ENCODE measurements at places on chromosomes 2 and 18.

DNA sequence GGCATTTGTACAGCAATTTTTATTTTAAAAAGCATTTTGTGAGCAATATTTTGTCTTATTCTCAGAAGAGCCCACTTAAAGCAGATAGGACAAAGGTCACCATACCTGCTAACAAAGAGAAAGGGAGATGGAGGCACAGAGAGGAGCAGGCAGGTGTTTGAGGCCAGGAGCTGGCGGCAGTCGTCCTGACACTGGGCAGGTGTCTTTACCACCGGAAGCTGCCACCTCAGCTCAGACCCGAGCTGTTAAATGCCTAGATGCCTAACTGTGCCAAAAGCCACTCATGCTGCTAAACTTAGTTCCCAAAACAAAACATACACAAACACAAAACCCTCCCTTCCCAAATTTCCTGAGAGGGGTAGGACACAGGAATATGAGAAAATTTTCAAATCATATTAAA lies 120.9 kb downstream of the CNTNAP5 start:
- no peak for DNase-seq

DNA sequence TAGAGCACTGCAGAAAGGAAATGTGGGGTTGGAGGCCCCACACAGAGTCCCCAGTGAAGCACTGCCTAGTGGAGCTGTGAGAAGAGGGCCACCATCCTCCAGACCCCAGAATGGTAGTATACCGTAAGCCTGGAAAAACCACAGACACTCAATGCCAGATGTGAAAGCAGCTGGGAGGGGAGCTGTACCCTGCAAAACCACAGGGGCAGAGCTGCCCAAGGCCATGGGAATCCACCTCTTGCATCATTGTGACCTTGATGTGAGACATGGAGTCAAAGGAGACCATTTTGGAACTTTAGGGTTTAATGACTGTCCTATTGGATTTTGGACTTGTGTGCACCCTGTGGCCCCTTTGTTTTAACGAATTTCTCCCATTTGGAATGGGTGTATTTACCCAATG lies 75.3 kb upstream of the SERPINE2 start:
- DNase-seq: no peak

DNA sequence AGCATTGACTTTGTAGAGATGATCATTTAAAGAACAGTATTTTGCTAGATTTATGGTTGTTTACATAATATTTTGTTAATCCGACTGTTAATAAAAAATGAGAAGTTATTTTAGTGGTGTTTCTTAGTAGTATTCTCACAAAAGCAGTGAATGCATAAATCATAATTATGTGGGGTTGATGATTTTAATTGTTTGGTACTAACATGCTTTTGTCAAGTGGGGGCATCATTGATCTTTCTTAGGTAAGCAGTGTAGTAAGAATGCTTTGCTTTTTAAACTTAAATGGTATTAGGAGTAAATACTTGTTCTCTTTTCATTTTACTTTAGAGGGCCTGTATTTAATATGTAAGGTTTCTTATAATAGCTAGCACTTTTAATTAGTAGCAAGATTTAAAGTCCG lies 109.2 kb upstream of the OTX1 start:
- DNase-seq: no peak

- no peak for DNase-seq
Measured at GRCh38 chr2:176851889-176852483, 360.6 kb upstream of the HNRNPA3 start.

DNA sequence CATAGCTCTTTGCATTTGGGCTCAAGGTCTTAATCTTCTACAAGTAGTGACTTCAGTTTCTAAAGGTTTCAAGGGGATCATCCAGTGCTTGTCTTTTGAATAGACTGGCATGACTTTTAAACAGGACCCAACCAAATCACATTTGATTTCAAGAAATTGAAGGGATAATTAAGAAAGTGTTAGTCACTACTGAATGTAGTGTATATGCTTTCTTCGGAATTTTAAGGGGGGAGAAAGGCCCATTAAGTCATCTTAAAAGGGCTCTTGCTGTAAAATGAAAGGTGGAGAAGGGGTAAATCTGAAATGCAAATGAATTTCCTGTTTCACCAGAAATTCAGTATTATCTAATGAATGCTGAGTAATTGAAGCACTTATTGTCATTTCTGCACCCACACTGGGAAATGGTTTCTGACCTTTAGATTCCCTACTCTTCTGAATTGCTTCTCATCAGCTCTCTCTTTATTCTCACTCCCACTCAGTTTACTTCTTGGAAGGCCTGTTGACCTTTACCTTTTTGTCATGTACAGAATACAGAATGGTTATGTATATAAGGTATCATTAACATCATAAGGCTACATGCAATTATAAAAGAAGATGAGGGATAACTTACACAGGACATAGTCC lies 241.4 kb downstream of the SLC8A1 start:
- DNase-seq: no peak

GRCh38 chr2:135637456-135638087 lies 104.1 kb upstream of the UBXN4 start:
- DNase-seq: no peak

- no peak for DNase-seq
Measured at GRCh38 chr2:112256654-112257053, 1.8 kb upstream of the ZC3H8 start.

DNA sequence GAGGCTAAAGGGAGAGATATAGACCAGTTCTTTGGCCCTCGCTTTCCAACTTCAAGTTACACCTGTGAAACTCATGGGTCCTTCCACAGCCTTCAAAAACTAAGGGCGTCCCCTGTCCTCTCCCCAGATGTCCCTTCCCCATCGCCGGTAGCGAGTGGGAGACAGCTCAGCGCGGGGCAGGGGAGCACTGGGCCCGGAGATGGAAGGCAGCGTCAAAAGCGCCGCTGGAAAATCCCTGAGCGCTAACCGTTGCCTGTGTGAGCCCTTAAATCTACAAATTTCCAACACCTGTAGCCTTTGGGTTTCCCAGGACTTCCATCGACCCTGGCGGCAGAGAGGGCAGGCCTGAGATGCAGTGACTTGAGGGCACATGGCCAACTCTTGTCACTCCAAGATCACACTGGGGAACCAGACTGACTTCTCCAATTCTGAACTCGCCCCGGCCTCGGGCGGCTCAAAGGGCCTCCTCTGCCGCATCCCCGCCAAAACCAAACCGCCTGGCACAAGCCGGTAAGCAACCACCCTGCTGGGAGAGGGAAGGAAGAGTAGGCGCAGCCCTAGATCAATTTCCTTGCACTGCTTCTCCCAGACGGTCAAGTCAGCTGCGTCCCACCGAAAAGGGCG lies 879 bp upstream of the EPAS1 start:
- no peak for DNase-seq

DNA sequence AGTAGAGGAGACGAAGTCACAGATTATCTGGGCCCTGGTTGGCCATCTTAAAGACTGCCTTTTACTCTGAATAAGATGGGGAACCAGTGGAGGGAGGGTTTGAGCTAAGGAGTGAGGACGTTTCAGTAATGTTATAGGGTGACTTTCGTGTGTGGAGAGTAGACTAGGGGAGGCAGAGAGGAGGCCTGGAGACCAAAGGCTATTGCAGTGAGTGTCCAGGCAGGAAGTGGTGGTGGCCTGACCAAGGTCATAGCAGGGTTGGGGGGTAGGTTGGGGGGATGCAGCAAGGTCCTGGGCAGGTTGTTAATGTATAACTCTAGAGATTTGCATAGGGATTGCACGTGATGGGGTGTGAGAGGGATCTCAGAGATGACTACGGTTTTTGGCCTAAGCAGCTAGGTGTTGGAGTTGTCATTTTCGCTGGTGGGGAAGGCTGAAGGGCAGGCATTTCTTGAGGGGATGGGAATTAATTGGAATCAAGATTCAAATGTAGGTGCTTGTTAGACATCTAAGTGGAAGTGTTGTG lies 4.9 kb downstream of the CEP192 start:
- DNase-seq: no peak

- DNase-seq: no peak
Measured at GRCh38 chr2:53505826-53506225, 261.8 kb upstream of the CHAC2 start.

- no peak for DNase-seq
Measured at GRCh38 chr2:71772510-71773172, 319.3 kb downstream of the DYSF start.

- no peak for DNase-seq
Measured at GRCh38 chr2:203586696-203587095, 51.6 kb upstream of the RAPH1 start.

GRCh38 chr18:23867006-23867405 lies 147.5 kb upstream of the TTC39C start:
- DNase-seq: no peak

DNA sequence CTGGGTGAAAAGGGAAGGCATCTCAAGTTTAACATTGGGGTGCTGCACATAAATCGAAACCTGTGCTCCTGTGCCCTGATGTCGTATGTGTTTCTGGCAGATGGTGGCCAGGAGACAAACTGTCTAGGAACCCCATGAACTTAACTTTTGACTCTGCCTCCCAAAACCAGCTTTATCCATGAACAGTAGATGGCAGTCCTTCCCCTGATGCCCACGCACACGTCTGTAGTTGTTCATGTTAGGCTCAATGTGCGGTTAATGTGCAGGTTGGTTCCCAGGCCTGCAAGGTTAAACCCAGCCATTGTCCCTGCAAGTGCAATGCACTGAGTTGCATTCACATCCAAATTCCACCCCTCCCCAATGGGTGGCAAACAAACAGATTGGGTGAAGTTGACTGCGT lies 44.1 kb upstream of the SIX3 start:
- DNase-seq: no peak

DNA sequence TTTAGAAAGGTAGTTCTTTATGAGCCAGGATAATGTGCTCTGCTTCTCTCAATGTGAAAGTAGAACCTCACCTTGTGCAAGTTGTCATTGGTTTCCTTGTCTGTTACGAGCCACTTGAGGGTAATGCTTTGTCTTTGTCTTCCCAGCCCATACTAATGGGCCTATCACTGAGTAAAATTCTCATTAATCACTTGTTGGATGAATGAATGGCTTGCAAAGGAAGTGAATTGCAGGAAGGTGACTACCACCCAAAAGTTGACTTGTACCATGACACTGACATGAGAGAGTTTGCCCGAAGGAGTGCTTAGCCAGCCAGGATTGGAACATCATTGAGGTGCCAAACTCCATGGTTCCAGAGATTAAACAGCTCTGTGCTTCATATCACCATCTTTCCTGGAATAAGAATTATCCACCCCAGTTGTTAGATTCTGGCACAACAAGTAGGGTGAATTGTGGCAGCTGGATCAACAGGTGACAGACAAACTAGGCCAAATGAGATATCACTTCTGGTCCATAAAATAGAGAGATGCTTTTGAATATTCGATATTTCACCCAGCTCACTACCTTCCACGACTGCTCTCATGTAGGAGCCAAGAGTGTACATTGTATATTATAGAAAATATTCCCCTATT lies 20.5 kb upstream of the CD28 start:
- DNase-seq: no peak

DNA sequence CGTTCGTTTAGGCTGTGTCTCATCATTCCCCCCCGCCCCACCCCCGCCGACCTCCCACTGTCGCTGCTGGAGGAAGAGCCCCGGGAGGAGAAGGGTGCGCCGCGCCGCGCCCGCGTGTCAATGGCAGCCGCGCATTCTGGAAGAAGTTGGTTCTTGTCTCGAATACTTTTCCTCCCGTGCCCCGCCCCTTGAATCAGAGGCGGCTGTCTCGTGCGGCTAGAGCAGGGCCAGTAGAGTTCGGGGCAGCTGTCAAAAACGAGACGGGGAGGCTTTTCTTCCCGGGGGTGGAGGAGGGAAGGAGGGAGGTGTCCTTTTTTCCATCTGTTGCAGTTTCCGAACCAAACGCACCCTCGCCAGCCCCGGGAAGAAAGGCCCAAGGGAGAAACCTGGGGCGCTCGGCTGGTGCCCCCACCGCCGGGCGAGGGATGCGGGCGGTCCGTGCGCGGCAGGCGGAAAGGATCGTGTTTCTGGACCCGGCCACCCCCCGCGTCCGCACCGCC lies 410 bp upstream of the TGIF1 start:
- peak; percentile 62 for DNase-seq

- DNase-seq: no peak
Measured at GRCh38 chr18:32049393-32050171, 31.0 kb downstream of the RNF125 start.

- no peak for DNase-seq
Measured at GRCh38 chr2:146457221-146457620, 1387.6 kb upstream of the ACVR2A start.

DNA sequence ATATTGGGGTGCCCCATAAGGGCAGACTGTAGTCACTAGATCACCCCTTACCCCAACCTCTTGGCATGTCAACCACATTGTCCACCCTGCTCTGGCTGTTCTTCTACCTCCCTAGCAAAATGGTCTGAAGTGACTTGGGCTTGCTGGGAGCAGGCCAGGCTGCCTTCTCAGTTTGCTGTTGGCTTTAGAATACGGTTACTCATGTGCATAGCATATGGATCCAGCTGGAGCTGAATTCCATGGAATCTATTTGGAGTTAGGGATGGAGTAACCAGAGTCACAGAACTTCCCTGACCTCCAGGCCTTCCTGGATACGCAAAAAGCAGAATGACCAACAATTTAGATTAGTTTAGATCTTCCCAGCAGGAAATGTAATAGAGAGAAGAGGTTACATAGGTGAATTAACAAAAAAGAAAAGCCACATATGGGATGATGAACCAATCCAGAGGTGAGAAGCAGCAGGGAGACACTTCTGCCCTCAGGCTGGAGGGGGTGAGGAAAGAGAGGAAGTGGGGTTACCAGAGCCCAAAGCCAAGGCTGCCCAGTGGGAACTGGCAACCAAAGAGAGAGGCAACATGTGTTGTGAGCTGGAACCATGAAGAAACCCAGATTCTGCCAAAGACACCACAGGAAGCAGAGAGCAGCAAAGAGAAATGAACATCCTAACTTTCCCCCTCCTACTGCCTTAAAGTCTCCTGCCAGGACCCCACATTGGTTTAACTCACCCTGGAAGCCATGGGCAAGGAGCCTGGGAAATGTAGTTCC lies 26.1 kb downstream of the PKDCC start:
- DNase-seq: no peak

DNA sequence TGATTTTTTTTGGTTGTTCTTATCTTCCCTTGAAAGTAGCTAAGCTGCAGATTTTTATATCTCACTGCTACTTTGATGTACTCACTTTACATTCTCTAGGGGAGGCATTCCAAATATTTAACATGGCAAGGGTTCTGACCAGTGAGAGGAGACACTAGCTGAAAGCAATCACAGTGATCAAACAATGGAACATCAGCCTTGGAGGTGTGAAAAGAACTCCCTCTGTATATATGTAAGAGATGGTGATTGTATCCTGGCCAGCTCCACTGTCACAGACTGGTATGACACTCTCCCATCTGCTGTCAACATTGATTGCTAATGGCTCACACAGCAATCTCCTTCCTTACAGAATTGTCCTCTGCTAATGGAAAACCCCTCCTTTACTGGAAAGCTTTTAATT lies 291.7 kb upstream of the CDH19 start:
- DNase-seq: no peak

DNA sequence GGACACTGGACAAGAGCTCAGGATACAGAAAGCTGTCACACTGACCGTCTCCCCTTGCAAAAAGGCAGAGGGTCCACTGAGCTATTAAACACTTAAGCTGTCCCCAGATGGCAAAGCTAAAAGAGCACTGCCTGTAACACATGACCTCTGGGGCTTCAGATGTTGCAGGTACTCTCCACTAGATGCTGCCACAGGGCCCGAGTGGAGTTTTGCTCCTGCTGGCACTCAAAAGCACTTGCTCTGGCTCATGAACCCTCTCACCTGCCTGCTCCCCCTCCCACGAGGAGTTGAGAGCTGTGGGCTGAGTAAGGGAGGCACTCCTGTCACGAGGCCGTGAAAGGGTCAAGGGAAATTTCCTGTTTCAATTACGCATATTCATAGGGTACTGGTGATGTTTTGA lies 227.9 kb downstream of the PRKCE start:
- no peak for DNase-seq
